ENCODE measurements at places on chromosomes 1 and 21.

DNA sequence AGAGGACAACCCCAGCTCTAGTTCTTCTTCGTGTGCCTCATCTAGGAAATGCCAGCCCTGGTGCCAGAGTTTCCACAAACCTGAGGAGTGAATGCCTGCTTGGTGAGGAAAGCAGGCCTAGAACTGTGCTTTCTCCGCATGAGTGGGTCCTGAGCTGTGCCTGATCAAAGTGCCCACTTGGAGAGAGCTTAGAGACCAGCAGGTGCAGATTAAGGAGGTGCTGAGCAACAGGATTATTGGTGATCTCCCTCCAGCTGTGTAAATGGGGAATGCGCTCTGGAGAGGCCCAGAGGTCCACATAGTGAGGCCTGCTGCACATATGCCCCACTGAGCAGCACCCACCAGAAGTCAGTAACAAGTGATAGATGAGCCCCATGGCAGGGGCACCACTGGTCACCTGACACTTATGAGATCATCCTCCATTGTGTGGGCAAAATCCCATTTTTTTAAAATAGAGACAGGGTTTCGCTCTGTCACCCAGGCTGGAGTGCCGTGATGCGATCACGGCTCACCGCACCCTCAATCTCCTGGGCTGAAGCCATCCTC lies 127.2 kb upstream of the ZC3H12A start:
- DNase-seq: no peak

GRCh38 chr1:97163591-97164275 lies 442.1 kb downstream of the PTBP2 start:
- no peak for DNase-seq

- no peak for DNase-seq
Observed at GRCh38 chr1:157969697-157970485, 23.6 kb upstream of the KIRREL1 start.

- no peak for DNase-seq
Observed at GRCh38 chr21:16815243-16815642, 697.6 kb upstream of the CXADR start.

- no peak for DNase-seq
Observed at GRCh38 chr1:165080253-165080896, 276.1 kb downstream of the LMX1A start.

All from stimulated activated CD4-positive, alpha-beta T cell treated with anti-CD3 and anti-CD28 coated beads, TNF-alpha, amount 100 ng/mL, for 1 hour (primary cell).